ENCODE measurements at places on chromosomes 13 and 19. TPM values are rescaled to one million over a fixed set of nuclear protein-coding genes. Genes with fewer than 3 reads are reported as not detected.

DNA sequence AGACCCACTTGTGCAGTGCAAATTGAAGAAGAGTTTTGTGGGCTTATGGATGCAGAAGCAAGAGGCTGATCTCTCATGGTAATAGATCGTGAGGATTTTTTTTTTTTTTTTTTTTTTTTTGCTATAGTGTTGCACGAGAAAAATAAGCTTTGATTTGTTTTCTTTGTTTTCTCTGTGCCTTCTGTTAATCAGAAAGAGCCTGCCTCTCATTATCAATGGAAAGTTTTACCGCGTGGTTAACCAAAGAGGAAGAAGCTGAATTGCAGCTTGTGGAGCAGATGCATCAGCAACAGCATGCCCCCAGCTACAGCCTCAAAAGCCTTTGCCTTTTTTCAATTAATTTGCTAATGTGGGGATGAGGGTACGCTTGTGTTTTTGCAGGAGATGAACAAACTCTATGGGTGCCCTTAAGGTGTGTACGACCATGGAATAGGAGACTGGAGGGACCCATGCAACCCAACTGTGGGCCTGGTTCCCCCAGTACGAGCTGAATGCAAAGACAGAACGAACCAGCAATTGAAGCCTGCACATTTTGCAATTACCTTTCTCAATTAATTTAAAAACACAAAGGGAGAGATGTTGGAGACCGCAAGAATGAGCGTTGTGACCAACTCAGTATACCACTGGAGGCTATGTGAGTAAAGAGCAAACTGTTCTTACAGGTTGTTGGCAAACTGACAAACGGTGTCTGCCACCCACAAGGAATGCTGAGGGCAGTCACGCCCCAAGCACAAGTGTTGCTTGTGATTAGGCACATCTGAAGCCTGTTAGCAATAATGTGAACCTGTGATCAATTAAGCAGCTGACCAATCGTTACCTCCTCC lies 58.6 kb upstream of the SPRY2 start:
- no peak overlapping the region for H3K27ac ChIP-seq
- no peaks in the 10 kb centered on the region for H3K36me3 ChIP-seq

GRCh38 chr13:51549050-51549449 lies 35.2 kb upstream of the WDFY2 start:
- DNase-seq, result no peak
- no peak overlapping the region for H3K4me3 ChIP-seq
- H3K27me3 ChIP-seq, result no peaks in the 10 kb centered on the region
- no peaks in the 10 kb centered on the region for H3K36me3 ChIP-seq

- DNase-seq, result no peak
- H3K36me3 ChIP-seq, result no peaks in the 10 kb centered on the region
- H3K4me3 ChIP-seq, result no peak overlapping the region
- no peaks in the 10 kb centered on the region for H3K27me3 ChIP-seq
- H3K4me1 ChIP-seq, result no peaks in the 10 kb centered on the region
- no peak overlapping the region for H3K27ac ChIP-seq
These were observed 1824.2 kb downstream of the OLFM4 start for GRCh38 chr13:54852831-54853230.

DNA sequence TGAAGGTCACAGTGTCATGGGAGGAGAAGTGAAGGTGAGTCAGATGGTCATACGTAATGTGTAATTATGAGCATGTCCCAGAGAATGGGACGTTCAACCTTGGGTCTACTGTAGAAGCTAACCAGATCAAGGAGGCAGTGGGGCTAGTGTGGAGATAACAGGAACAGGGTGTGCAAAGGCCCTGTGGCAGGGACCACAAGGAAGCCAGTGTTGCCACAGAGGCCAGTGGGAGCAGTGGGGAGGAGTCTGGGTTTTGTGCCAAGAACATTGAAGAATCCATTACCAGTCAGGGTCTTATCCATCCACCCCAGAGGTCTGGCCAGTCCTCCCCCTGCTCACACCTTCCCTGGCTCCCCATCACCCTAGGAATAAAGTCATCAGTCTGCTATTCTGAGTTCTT lies 3.3 kb downstream of the MRPL4 start:
- DNase-seq, result no peak
- peaks cover 34% of the 10 kb centered on the region for H3K36me3 ChIP-seq
- no peak overlapping the region for H3K4me3 ChIP-seq
- H3K27ac ChIP-seq, result no peak overlapping the region

GRCh38 chr13:113927661-113928581 lies 46.0 kb downstream of the C13orf46 start:
- no peak for DNase-seq
- H3K27ac ChIP-seq, result no peak overlapping the region
- H3K36me3 ChIP-seq, result no peaks in the 10 kb centered on the region
- H3K27me3 ChIP-seq, result peaks cover 3% of the 10 kb centered on the region

SIGLEC7 gene
- total RNA-seq, result 0.42 TPM

ZNF439 gene
- total RNA-seq, result 6.4 TPM

KLK1 gene
- 0.27 TPM for total RNA-seq

DNA sequence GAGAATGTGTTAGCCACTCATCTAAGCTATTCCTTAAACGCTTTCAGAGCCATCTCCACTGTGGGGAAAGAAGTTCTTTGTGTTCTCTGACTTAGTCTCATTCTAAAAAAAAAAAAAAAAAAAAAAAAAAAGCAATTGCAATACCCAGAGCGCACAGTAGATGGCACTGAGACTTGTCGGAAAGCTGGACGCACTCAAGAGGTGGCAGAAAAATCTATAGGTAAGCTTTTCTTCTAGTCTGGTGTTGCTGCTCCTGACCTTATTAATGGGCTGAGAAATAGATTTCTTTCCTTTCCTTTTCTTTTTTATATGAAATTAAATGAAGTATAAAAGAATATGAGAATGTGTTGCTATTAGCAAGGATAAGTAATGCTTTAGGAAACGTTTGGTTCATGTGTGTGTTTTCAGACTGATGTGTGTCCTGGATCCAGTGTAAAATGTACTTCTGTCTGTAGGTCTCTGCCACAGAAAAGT lies 4.7 kb upstream of the GJB2 start:
- no peak overlapping the region for H3K4me3 ChIP-seq
- no peak overlapping the region for H3K27ac ChIP-seq
- no peak for DNase-seq
- peaks cover 41% of the 10 kb centered on the region for H3K27me3 ChIP-seq
- H3K4me1 ChIP-seq, result peaks cover 18% of the 10 kb centered on the region
- H3K36me3 ChIP-seq, result no peaks in the 10 kb centered on the region

SLITRK6 gene
- not detected for total RNA-seq

PROZ gene
- total RNA-seq, result not detected

DNA sequence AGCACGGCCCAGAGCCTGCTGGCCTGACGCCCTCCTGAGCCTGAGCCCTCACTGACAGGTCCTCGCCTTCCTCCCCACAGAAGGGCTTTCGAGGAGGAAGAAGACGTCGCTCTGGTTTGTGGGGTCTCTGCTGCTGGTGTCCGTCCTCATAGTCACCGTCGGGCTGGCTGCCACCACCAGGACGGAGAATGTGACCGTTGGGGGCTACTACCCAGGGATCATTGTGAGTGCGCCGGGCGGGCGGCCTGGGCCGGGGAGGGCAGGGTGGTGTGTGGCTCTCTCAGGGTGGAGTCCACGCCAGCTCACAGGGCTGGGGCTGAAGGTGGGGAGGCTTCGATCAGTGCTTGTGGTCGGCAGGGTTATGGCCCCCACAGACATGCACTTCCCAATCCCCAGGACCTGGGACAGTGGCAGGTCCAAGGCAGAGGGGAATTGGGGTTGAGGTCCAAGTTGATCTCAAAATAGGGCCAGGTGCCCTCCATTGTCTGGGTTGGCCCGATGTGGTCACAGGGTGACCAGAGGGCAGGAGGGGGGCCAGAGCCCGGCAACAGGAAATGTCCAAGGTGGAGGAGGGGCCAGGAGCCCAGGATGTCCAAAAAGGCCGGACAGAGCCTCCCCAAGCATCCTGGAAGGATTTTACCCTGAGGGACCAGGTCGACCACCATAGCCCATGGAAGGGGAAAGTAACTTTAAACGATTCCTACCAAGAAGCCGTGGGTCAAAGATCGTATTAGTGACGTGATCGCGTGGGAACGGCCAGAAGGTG lies 7.2 kb downstream of the TMEM255B start:
- H3K4me3 ChIP-seq, result no peak overlapping the region
- no peaks in the 10 kb centered on the region for H3K4me1 ChIP-seq
- H3K27ac ChIP-seq, result no peak overlapping the region
- H3K36me3 ChIP-seq, result no peaks in the 10 kb centered on the region
- DNase-seq, result no peak

DNA sequence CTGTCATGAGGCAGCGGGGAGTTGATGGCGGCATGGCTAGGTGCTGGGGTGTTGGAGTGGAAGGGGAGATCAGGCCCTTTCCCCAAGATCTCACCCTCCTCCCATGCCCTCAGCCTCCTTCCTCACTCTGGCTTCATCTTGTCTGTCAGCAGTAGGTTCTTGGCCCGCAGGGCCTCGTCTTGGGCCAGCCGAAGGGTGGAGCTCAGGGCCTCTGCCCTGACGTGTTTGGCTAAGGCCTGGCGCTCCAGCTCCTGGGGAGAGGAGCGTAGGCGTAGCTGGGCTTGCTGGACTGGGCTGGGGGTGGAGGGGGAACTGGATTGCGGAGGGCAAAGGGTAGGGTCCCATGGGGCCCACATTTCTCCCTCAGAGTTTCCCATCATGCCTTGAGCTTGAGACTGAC lies 23.2 kb downstream of the TSKS start:
- H3K4me1 ChIP-seq, result no peaks in the 10 kb centered on the region
- no peak overlapping the region for H3K4me3 ChIP-seq
- H3K27me3 ChIP-seq, result no peaks in the 10 kb centered on the region
- H3K27ac ChIP-seq, result no peak overlapping the region

DNA sequence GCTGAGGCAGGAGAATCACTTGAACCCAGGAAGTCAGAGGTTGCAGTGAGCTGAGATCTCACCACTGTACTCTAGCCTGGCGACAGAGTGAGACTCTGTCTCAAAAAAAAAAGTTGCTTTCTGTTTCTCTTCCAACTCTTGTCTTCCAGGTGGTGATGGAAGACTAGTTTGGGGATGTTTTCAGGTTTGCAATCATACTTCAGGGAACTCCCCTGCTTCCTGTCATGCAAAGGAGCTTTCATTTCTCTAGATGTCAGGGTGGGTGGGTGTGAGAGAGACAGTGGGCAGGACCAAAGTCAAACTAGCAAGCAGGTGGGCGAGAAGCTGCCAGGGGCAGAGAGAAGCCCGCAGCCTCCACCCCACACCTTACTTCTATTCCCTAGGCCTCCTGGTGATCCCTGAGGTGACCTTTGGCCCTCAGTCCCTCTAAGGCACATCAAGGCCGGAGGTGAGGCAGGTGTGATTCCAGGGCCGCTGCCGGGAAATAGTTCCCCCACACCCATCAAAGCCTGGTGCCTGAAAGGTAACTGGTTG lies 25.7 kb downstream of the CCNE1 start:
- H3K27ac ChIP-seq, result no peak overlapping the region
- peak overlapping the region; percentile 28 for H3K4me3 ChIP-seq
- H3K27me3 ChIP-seq, result no peaks in the 10 kb centered on the region

DNA sequence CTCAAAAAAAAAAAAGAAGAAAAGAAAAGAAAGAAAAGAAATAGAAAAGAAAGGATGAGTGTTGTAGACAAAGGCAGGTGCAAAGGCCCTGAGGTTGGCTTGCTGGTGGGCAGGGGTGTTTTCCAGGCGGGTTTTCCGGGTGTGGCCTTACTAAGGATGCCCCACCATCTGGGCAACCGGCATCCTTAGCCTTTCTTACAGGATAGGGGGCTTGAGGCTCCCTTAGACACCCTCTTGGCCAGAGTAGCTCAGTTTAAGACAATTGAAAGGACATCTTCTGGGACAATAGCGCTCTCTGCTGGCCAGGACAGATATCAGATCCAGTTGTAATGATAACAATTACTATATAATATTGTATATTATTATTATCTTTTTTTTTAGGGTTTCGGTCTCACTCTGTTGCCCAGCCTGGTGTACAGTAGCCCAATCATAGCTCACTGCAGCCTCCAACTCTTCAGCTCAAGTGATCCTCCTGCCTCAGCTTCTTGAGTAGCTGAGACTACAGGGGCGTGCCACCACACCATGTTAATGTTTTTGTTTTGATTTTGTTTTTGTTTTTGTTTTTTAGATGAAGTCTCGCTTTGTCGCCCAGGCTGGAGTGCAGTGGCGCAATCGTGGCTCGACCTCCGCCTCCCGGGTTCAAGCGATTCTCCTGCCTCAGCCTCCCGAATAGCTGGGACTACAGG lies 1.4 kb upstream of the QTRT1 start:
- peak; percentile 50 for DNase-seq
- no peak overlapping the region for H3K27ac ChIP-seq
- H3K36me3 ChIP-seq, result no peaks in the 10 kb centered on the region
- no peaks in the 10 kb centered on the region for H3K27me3 ChIP-seq
- H3K4me1 ChIP-seq, result peaks cover 16% of the 10 kb centered on the region
